NCI-H446 treated with DMSO at 0.1 percent for 48 hours (cell line): ENCODE measurements at places on chromosomes 7 and 10.

- peak; percentile 36 for DNase-seq
These were observed 173.9 kb upstream of the GRM3 start for GRCh38 chr7:86469680-86470295.

DNA sequence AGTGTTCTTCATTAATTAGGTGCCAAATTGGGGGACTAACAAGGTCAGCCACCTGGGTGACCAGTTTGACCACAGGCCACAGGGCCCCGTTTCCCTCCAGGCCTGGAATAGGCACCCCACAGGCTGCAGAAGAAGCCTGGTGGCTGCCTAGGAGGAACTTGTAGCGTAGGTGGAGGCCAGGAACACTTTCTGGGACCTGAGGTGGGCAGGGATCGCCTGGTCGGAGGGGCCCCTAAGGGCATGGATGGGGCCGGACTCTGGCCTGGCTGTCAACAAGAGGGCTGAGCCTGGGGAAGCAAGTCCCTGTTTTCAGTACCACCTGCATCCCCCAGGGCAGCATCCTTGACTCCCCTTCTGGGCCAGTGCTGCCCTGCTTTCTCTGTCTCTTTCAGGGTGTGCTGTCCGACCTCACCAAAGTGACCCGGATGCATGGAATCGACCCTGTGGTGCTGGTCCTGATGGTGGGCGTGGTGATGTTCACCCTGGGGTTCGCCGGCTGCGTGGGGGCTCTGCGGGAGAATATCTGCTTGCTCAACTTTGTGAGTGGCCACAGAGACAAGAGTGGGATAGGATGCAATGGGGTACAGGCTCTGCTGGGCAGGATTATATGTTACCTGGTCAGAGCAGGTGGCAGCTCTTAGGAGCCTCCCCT, 30.7 kb upstream of the SH2D4B start:
- DNase-seq, result no peak

DNA sequence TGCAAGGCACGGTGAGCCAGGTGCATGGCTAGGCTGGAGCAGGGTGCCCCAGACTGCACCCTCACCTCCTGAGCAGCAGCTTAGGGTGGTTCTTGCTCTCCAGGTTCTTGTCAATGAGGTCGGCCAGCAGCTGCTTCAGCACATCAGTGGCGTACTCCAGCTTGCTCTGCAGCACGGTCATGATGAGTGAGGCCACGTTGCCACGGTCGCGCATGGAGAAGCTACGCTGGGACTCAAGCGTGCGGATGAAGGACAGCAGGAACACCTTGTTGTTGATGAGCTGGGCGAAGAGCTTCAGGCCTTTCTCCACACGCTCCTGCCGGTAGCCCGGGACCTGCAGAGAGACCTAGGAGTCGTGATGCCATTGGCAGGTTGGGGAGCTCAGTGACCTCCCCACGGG, 408.0 kb downstream of the PLXNA4 start:
- no peak for DNase-seq

DNA sequence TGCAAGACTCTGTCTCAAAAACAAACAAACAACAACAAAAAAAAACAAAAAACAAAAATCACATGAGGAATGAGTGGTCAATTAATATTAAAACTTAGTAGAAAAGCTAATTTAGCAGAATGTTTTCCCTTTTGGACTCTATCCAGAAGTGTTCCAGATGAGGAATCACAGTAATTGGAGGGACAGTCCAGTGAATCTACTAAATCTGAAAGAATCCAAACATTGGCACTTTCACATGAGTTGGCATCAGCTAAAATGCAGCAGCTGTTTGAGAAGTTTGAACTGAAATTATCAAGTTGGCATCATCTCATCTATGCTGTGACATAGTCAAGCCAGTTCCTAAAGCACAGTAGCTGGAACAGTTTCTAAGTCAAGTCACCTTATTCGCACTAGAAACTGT, 367.8 kb downstream of the PPP1R3A start:
- peak; percentile 79 for DNase-seq

- DNase-seq, result no peak
These were observed 9.5 kb downstream of the RNF32 start for GRCh38 chr7:156650042-156650441.

- no peak for DNase-seq
These were observed 50.0 kb downstream of the VCL start for GRCh38 chr10:74047871-74048270.

- DNase-seq, result no peak
These were observed 3.4 kb downstream of the CRPPA start for GRCh38 chr7:16417906-16418305.

GRCh38 chr10:112738606-112739591, 211.1 kb upstream of the TCF7L2 start:
- DNase-seq, result no peak

DNA sequence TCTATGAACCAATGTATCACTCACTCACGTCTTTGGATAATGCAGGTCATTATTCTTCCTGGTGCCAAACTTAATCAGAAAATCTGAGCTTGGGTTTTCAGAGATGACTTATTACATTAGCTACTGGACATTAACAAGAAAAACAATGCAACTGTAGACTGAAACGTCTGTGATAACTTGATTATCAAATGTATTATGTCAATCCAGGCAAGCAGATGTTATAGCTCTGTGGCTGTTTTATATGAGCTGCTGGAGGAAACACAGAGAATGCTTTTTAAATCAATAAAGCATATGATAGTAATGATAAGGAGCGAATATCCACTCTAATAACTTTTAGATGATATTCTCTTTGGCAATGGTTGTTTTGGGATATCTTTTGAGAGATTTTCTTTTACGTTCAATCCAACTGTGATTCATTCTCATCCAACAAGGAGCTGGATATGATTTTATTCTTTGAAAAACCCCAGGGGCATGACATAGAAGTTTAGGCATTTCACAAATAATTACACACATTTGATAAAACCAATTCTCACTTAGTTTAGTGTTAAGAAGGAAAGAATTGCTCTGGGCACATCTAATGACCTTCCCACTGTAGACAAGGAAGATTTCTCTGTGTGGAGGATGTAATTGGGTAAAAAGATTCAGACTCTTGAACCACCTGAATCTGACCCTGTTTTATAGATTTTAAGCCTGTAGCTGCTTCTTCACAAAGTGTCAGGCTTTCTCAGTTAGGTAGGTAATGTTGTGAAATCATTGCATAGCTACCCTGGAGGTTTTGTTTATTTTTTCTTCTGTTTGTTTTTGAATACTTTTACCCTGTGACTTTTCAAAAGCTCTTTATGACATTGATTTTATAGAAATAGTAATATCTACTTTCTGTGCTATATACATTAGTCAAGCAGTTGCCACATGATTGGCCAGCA, 1124.7 kb downstream of the DNAJB9 start:
- DNase-seq, result no peak

GRCh38 chr7:150940431-150941102, 37.6 kb downstream of the KCNH2 start:
- peak; percentile 22 for DNase-seq

GRCh38 chr10:62794306-62794705, 10.2 kb upstream of the ADO start:
- no peak for DNase-seq

DNA sequence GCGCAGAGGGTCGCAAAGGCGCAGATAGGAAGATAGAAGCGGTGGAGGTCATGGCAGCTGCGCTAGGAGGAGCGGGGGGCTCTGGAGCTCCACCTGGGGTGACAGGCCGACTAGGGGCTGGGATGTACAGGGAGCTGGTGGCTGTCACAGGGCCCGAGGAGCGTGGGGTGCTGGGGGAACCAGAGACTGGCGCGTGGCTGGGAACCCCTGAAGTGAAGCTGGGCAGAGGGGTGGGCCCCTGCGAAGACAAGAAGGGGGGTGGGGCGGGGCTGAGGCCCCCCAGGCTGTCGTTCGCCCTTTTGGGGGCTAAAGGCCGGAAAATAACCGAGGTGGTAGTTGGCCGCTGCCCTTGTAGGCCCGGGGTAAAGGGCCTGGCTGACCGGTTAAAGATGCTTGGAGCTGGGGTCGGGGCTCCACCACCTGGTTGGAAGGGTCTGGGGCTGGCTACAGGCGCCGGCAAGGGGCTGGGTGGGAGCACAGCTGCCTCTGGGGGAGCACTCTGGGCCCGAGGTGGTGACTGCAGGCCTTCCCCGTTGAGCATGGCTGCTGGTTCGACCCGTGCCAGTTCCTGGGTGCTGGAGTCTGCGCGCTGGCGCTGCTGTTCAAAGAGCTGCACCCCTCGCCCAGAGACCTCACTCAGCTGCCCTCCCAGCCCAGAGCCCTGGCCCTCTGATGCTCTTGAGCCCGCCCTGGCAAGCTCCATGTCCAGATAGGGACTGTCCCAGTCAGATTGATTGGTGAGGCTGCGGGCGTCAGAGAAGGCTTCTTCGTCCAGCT, 6.8 kb upstream of the MYOZ1 start:
- no peak for DNase-seq

DNA sequence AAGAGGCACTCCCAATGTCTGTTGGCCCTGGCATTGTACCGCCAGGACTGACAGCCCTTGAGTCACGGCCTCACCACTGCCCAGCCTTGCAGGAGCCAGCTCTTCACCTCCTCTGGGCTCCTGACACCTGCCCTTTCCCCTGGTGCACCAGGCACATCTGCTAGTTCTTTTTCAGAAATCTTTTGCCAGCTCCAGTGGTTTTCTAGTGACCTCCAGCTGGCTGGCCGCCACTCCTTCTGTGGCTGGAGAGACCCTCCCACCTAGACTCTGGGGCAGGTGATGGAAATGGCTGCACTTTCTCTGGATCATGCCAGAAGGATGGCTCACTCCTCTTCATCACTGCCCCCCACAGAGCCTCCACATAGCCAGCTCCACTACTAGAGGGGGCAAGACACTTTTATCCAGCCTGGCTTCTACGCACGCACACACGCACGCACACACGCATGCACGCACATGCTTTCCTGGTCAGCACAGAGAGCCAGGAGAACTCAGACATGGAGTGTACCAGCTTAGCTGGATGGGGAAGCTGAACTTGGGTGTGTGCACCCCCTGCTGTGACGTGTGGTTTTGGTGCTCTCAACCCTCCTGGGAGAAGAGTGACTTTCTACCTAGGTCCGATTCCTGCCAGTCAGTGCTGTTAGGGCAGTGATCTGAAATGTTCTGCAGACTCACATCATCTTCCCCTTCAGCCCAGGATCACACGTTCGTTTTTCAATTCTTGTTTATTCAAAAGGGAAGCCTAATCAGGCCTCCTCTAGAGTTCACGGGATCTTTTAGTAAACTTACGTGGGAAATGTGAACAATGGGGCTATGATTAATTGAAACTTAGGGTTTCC, 222.0 kb downstream of the PRPF18 start:
- DNase-seq, result no peak

DNA sequence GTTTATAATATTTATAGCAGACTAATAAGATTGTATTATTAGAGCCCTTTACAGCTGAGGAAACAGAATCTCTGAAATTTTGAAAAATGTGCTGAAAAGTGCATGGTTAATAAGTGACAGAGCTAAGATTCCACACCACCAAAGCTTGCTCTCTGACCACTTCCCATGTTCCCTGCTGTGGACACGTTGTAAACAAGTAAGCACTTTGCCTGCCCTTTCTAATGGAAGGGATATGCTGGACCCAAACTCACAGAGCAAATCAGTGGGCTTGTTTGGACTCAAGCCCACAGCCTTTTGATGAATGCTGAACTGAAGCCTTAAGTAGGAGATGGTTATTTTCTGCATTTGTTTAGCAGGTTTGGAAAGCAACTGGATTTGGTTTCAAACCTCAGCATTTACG, 214.0 kb upstream of the TMEM72 start:
- DNase-seq, result no peak

DNA sequence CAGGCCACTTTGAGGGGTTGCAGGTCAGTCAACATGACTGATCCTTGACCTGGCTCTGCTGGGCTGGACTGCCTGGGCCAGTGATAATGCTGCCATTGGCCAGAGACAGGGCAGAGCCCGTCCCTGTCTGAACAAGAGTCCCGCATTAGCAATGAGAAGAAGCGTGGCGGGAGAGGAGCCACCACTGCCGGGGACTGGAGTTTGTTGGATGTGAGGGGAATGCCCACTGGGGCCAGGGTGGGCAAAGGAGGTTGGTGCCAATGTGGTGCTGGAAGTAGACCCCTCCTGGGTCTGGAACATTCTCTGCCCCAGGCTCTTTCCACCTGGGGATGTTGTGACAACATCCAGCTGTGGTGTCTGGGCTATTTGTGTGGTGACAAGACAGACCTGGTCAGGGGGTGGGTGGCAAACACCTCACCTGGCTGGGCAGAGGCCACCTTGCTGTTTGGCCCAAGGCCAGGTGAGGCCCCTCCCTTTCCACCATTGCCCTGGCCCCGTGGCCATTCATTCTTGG, 7.6 kb downstream of the SAP25 start:
- no peak for DNase-seq

- DNase-seq, result no peak
These were observed 49.0 kb upstream of the CALD1 start for GRCh38 chr7:134730411-134730829.

DNA sequence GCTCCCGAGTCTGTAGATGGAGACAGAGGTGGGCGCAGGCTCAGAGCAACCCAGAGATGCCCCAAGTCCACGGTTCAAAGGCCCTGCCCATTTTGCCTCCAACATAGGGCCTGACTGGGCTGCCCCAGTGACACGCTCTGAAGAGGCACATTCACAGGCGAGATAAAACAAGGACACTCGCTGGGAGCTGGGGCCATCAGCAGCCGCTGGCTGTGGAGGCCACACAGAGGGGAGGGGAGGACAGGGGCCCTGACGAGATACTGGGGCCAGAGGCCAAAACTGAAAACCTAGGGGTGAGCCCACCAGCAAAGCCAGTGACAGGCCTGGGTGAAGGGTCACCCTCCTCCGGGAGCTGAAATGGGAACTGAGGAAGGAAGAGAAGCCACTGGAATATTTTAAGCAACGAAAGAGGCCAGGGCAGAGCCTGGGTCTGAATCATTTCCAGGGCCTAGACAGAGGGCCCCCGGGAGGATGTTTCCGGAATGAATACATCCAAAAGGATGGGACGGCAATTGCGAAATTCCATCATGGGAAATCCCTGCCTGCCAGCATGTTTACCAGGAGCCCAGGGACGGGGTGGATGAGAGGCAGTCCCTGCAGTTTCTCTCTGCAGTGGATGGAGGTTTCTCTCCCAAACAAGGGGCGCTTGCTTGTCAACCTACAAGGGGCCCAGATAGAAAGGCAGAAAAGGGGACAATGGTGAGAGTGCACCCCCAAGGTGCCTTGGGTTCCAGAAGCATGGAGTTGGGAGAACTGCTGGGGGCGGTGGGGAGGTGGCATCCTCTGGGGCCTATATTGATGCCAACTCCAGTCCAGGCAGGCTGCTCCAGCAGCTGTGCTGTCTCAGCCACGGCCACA, 29.0 kb upstream of the HSPA12A start:
- DNase-seq, result no peak

GRCh38 chr7:27203365-27203953, 3.6 kb upstream of the HOXA13 start:
- no peak for DNase-seq

GRCh38 chr7:136105191-136105590, 128.0 kb upstream of the MTPN start:
- no peak for DNase-seq

DNA sequence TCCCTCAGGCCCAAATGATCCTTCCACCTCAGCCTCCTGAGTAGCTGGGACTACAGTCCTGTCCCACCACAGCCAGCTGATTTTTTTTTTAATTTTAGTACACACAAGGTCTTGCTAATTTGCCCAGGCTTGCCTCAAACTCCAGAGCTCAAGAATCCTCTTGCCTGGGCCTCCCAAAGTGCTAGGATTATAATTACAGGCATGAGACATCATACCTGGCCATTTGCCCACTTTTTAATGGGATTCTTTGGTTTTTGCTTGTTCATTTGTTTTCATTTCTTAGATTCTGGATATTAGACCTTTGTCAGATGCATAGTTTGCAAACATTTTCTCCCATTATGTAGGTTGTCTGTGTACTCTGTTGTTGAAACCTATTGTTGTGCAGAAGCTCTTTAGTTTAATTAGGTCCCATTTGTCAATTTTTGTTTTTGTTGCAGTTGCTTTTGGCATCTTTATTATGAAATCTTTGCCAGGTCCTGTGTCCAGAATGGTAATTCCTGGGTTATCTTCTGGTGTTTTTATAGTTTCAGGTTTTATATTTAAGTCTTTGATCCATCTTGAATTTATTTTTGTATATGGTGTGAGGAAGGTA, 95.2 kb downstream of the GLCCI1 start:
- DNase-seq, result peak; percentile 68
